ENCODE measurements at places on chromosomes 7 and 10.

DNA sequence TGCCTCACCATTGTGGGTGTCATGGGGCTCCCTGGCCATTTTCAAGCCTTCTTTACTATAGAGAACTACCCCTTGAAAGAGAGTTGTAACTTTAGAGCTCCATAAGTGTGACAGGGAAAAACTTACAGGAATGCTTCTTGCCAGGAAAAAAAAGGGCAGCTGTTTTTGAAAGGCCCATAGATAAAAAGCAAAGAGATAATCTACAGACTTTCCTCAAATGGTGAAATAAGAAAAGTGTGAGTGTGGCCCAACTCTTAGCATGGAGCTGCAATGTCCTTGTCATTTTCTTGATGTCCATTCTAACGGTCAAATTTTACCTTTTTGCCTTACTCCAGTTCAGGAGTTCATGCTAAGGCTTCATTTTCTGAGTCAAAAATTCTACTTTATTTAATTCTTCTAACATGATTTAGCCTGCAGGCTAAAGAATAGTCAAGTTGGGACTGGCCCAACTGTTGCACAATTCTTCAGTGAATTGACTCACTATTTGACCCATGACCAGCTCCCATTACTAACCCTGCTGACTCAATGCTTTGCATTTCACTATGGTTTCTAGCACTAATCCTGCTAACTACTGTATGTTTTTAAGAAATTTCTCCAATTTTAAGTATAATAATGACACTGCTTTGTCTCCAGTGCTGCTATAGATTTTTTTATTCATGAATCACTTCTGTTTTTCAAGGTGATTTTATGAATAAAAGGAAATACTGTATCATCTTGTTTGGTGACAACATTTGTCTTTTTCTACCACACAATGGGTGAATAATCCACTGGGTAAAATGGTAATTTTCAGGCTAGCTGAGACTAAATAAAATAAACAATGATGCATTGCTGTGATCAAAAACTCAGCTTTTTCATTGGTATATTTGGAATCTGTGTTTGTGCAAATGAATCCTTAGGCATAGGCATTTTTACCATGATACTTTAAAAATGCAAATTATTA lies 41.4 kb upstream of the SGCE start:
- no peak for DNase-seq

DNA sequence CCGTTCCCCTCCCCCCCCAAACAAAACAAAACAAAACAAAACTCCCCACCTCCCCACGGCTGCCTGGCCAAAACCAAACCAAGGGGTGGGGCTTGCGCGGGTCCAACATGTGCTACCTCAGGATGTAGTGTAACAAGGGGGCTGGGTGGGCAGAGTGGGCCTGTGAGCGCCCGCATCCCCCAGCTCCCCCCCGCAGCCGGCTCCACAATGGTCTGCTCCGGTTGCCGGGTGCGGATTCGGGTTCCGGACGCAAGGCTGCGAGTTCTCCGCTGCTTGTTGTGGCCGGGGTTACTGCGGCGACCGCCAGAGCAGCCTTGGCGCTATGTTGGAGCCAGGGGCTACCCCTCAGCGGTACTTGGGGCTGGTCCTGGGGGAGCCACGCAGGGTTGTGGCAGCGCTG lies 4.9 kb downstream of the C10orf143 start:
- no peak for DNase-seq

DNA sequence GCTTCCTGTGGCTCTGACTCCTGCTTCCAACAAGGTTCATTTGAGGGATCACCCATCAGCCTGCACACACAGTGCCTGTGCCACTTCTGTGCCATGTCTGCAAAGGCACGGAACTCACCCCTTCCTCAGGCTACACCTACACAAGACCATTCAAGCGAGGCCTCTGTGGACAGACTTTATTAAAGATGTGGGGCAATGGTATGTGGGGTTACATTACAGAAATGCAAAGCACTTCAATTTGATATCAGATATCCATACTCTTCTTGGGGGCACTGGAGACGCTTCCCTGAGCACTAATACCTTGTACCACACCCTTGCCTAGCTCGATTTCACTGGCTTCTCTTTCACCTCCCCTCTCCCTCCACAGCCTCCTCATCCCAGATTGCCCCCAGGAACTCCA lies 84.4 kb upstream of the FGL2 start:
- DNase-seq = no peak

DNA sequence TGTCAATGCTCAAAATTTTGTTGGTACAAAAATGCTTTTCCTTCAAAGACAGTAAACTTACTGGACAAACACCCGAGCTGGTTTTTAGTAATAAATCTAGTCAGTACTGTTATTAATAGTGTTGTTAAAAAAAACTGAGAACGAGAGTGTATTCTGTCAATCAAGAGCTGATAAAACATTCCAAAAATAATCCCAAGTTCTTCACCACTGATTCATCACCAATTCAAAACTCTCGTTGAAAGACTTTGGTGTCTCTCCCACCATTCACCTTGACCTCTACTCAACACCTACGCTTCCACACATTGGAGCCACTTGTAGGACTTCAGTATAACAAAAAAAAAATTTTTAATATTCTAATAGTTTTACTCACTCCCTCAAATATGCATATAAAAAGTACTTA lies 279.2 kb downstream of the PARD3 start:
- DNase-seq = no peak

DNA sequence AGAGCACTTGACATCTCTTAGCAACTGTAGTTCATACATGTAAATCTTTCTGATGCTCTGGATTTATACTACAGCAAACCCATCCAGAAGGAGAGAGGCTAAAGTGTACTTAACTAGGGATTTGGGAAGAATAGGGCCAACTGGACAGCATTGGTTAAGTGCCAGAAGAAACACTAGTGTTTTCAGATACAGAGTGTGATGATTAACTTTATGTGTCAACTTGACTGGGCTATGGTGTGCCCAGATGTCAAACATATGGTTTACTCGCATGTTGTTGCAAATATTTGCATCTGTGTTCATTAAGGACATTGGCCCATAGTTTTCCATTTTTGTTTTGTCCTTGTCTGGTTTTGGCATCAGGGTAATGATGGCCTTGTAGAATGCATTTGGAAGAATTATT lies 384.7 kb upstream of the KCND2 start:
- no peak for DNase-seq

DNA sequence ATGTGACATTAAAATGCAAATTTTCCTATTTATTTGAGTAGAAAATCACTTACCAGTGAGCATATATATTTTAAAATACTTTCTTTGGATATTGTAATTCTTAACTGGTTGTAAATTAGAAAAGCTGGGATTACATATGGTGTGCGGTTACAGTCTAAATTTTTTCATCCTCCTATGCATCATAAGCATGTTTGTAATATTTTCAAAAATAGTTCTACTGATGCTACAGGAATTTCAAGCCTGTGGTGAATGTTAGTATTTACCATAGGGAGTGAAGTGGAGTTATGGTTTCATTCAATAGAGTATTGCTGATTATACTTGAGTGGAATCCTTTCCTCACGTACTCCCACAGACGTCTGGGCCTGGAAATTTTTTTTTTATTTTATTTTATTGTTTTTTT lies 34.6 kb upstream of the ST7 start:
- DNase-seq = no peak

DNA sequence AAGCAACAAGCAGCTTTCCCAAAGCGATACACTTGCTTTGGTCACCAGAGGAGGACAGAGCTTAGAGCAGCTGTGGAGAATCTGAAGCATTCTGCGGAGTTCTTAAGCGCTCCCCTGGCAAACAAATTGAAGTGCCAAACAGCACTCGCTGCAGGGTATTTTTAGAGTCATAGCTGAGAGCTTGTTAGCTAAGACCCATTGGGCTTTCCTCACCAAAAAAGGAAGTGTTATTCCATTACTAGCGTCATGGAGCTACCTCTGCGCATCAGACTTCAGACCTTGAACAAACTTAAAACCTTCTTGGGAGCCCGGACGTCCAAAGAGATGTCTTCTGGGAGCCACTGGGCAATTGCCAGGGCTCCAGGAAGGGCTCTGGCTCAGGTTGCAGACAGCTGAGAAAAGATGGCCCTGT lies 23.2 kb upstream of the BMPR1A start:
- no peak for DNase-seq

- DNase-seq = no peak
Observed at GRCh38 chr7:151415375-151416105, 5.7 kb upstream of the WDR86 start.

GRCh38 chr7:23918856-23919255 lies 208.8 kb downstream of the STK31 start:
- DNase-seq = no peak

DNA sequence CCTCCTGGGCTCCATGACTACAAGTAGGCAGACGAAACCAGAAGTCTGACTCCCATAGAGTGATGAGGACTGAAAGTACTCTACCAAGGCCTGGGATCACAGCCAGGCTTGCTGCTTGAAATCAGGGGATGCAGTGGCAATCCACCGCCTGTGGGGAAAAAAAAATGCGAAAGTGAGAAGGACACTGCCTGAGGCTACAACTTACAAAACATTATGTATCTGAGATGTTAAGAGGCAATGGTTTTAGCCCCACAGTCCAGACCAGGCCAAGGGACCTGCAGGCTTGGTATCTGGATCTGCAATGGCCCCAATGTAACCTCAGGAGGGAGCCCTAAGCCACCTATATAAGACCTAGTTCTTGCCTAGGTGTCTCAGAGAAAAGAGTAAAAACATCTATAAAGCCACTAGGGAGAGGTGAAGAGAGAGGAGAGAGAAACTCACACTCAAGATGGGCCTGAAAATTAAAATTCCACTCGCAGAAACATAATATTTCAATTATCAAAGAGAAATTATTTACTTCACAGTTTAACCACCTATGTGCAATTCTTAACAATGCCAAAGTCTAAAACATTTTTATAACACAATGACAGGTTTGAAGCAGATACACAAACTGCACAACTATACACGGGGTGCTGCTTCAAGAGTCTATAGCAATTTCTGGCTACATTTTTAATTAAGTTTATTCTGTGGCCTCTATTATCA lies 13.9 kb downstream of the DNAJC1 start:
- DNase-seq = no peak

DNA sequence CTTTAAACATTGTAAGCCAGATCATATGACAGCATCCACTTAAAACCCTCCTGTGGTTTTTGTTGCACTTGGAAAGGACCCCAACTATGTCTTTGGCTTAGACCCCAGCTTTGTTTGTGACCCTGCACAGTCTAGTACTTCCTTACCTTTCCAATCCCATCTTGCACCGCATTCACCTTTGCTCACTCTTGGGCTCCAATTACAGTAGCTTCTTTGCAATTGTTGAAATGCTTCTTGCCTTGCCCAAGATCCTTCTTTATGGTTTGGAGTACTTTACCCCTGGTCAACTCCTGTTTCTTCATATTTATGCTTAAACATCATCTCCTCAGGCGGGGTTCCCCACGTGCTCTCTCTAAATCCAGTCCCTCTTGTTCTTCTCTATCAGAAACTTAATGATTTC lies 162.6 kb downstream of the PTEN start:
- no peak for DNase-seq

GRCh38 chr7:33965183-33965744 lies 59.9 kb downstream of the BMPER start:
- DNase-seq = no peak

DNA sequence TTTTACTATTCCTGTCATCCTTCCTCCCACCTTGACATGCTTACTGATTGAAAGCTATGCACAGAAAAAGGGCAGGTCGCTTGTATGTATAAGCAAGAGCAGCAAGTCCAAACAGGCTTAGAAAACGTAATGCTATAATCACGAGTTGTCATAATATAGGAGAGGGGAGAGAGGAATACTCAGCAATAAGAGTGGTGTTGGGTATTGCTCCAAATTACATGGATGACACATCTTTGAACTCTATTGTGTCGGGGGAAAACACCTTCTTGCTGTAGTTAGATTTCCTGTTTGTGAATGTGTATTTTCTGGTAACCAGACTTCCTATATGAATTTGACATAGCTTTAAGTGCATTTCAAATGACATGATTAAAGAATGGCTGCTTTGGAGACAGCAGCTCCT lies 7.5 kb downstream of the MET start:
- no peak for DNase-seq

DNA sequence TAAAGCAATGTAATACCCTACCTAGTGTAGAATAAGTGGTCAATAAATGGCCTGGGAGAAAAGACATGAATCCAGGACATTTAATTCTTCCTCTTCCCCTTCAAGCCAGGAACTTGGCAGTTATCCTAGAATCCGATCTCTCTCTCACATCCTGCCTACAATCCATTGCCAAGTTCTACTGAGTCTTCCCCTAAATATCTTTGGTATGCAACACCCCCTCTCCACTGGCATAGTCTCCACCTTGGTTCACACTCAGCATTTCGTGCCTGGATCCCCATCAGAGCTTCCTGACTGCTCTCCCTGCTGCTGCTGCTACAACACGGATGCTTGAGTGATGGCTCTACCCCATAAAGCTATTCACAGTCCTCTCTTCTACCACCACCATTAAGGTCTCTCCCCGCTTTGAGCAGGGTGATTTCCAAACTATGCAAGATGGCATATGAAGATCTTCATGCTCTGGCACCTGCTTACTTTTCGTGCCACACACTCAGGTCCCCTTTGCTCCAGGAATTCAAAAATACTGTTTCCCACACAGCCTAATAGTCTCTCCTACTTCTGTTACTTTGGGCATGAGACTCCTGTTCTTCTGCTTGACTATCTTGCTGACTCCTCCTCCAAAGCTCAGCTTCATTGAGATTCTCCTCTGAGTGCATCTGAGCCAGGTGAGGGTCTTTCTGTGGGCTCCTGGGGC lies 4.8 kb downstream of the ANK3 start:
- no peak for DNase-seq

- DNase-seq = no peak
Observed at GRCh38 chr7:12436126-12436525, 32.5 kb upstream of the VWDE start.

DNA sequence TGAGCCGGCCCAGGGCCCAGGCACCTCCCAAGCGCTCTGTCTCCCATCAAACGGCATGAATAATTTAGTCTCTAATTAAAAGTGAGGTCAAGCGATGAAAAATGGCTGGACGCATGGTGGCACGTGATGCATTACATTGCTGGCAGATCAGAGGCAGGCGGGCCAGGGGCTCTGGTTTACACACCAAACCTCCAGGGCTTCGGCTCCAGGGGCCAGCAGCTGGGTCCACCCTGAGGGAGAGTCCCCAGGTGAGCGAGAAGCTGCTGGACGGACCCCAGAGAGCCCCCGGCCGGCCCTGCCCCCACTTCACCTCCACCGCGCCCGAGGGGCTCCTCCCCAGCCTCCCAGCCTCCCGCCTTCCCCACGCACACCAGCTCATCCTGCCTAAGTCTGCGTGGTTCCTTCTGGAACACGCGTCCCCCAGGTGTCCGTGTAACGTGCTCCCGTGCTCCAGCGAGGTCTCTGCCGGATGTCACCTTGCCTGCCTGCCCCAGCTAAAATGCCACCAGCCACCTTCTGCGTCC lies 23.2 kb downstream of the UNCX start:
- no peak for DNase-seq

- no peak for DNase-seq
Observed at GRCh38 chr7:106659166-106659962, 1.6 kb downstream of the CCDC71L start.

- DNase-seq = no peak
Observed at GRCh38 chr10:73732931-73733623, 11.1 kb upstream of the SEC24C start.

DNA sequence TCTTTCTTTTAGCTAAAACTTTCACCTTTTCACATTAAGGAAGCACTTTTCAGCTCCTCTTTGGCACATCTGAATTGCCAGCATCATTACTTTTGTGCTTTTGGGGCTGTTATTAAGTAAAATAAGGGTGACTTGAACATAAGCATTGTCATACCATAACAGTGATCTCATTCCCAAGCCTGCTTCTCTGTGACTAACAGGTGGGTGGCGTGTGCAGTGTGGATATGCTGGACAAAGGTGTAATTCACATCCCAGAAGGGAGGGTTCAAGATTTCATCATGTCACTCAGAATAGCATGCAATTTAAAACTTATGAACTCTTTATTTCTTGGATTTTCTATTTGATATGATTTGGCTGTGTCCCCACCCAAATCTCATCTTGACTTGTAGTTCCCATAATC lies 517.4 kb upstream of the MKI67 start:
- DNase-seq = no peak

Data from activated CD8-positive, alpha-beta memory T cell treated with anti-CD3 and anti-CD28 coated beads for 48 hours (primary cell).